ENCODE measurements at places on chromosomes 12 and 14.

DNA sequence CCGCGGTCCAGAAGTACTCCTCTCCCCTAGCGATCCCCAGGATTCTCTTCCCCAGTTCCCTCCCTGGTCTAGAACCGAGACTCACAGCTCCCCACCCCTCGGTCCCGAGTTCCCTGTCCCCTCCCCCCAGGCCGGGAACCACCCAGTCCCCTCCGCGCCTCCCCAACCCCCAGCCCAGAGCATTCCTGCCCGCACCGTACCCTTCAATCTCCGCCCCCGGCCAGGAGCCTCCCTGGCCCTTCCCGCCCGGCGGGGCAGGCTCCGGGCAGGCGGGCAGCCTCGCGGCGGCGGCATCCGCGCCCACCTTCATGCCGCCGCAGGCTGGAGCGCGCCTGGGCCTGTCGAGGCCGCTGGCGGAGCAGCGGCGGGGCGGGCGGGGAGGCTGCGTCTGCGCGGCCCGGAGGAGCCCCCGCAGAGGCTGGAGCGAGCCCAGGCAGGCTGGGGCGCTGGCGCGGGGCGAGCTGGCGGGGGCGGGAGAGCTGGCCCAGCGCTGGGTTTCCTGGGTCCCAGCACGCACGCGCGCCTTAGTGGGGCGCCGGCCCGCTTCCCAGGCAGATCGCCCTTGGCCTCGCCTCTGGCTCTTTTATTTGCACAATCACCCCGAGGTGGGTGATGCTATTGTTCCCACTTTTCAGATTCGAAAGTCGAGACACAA, 22.2 kb upstream of the GPR132 start:
- DNase-seq = no peak

- no peak for DNase-seq
Measured at GRCh38 chr12:47189728-47190127, 110.0 kb upstream of the AMIGO2 start.

- DNase-seq = no peak
Measured at GRCh38 chr12:39831587-39832315, 212.1 kb upstream of the ABCD2 start.

DNA sequence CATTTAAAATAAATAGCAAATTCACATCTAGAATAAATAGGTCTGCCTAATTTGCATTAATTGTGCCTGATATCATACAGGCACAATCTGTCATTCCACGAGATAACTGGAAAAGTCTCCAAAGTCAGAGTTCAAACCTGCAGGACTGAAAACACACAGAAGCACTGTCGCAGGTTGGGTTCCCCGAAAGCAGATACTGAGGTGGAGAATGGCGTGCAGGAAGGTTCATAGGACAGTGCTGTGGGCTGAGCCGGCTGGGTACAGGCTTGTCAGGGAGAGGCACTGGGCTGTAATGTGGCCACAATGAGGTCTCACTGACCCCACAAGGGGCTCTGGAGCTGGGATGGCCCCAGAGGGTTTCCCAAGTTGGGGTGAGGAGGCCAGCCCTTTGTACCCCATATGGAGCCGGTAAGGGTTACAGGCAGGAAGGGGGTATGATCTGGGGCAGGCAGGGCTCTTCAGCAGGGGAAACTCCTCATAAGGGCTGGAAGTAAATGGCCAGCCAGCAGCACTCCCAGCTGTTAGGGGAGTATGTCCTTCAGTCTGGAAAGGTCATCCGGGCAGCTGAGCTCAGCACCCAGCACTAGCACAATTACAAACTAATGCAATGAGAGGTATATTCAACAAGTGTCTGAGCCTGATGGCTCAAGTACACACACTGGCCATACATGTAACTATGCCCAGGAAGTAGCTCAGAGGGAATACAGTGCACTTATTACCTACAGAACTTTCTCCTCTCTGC, 68.5 kb downstream of the NT5DC3 start:
- DNase-seq = no peak

- peak; percentile 17 for DNase-seq
Measured at GRCh38 chr14:65101631-65102440, 481 bp downstream of the MAX start.

GRCh38 chr14:67683842-67684241, 9.4 kb upstream of the VTI1B start:
- DNase-seq = no peak

DNA sequence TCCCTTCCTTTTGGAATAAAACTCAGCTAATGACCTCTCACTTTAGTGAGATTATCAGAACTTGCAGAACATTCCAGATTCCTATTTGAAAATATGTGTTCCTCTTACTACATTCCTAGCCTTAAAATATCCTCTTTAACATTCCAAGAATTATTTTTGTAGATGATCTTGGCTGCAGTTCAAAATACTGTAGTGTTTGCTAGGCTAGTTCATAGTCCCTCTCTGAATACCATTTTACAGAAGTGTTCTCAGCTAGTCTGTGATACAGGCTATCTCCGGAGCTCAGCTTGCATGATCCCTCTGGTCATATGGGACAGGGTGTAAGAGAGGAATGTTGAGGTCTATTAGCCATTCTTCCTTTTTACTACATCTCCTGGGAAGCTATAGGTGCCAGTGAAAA, 17.6 kb upstream of the GPR33 start:
- no peak for DNase-seq

DNA sequence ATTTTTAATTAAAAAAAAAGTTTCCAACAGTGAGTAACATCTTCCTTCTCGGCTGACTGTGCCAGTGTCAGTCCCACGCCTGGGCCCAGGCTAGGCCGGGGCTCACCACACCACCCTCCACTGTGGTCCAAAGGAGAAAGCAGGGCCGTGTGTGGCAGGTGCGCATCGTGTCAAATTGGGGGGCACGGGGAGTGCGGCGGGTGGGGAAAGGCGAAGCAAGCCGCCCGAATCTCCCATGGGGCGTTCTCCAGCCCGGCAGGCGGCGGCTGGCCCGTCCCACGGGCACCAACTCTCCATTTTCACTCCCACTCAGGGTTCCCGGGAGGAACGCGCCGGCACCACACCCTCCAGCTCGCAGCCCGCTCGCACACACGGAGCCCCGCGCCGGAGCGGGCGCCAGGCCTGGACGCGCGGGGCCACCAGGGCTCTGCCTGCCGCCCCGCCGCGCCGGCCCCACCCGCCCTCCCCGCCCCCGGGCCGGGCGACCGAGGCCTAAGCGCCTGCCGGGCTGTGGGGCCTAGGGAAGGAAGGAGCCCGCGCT, 604 bp downstream of the EEA1 start:
- peak; percentile 21 for DNase-seq

DNA sequence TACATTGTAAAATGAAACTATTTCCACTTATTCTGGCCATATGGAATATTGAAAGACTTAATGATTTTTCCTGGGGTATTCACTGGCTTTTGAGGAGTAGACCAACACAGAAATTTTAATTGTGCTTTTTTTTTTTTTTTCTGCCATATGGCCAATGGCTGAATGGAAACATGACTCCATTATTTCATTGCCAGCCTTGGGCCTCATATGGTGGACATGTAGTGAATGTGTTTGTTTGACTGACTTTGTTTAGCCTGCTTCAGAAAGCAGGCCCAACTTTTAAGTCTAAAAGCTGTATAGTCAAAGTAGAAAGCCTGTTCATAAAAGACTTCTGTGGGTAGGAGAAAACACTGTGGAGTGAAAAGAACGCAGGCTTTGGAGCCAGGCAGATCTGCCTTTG, 2.4 kb downstream of the GNG2 start:
- no peak for DNase-seq

DNA sequence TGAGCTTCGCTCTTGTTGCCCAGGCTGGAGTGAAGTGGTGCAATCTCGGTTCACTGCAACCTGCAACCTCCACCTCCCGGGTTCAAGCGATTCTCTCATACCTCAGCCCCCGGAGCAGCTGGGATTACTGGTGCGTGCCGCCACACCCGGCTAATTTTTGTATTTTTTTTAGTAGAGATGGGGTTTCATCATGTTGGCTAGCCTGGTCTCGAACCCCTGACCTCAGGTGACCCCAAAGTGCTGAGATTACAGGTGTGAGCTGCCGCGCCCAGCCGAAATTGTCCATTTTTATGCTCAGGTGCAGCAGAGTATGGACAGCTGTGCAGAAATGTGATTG, 19.2 kb upstream of the CYP46A1 start:
- no peak for DNase-seq

GRCh38 chr14:77212943-77213678, 31.5 kb downstream of the TMEM63C start:
- DNase-seq = no peak

DNA sequence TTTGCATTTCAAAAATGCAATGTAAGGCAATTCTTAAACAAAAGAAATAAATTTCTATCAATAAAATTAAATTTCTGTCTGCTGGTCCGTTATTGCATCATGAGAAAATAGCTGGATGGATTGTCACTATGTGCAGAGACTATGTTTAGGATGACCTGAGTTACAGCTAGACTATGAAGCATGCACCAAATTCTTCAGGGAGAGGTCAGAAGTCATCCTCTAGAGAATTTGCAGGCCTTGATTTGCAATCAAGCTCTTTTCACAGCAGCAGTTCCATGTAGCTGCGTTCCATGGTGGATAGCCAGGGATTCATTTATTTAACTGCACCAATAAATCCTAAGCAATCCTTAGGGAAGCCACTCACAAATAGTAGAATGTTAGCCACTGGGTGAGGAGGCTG, 253.7 kb downstream of the MSRB3 start:
- no peak for DNase-seq

GRCh38 chr12:46900734-46901463, 75.1 kb upstream of the SLC38A4 start:
- no peak for DNase-seq

DNA sequence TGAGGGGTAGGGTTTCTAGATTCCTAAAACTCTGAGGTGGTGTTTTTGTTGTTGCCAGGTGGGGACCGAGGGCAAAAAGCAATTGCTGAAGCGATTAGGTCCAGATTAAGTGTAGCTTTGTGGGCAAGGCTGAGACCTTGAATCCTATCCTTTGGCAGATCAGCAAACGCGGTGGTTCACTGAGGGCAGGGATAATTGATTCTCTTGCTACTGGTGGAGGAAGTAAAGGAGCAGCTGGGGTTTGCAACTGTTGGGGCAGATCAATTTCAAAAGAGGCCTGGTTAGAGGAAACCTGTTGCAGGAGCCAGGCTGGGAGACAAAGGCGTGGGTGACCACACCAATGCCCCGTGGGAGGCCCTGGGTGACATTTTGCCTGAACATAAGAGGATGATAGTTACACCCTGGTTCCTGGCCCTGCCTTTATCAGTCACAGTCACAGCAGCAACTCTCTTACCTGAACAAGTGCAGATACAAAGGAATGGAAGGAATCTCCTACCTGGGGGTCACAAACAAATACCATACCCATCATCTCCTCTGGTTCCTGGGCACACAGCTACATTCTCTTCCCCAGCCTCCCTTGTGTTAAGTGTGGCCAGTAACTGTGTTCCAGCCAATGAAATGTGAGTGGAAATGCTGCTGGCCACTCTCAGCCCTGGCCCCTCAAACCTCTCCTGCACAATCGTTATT, 43.3 kb upstream of the RASSF3 start:
- no peak for DNase-seq

DNA sequence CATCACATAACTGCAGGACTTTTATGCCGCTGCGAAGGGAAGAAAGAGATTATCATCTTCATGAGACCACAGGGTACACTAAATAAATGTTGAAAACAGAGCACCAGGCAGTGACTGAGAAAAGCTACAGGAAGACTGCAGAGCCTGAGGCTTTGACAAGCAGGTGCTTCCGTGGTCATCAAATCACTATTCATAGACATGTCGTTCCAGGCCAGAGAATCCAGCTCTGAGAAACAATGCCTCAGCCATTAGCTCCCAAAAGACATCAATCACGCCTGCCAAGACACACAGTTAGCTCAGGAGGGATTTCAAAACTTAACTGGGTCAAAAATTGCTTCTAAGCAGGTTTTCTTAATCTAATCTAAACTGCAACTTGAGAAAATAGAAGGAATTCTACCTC, 47.2 kb upstream of the GARIN6 start:
- no peak for DNase-seq

GRCh38 chr12:46518169-46518568, 145.6 kb upstream of the SLC38A2 start:
- no peak for DNase-seq

DNA sequence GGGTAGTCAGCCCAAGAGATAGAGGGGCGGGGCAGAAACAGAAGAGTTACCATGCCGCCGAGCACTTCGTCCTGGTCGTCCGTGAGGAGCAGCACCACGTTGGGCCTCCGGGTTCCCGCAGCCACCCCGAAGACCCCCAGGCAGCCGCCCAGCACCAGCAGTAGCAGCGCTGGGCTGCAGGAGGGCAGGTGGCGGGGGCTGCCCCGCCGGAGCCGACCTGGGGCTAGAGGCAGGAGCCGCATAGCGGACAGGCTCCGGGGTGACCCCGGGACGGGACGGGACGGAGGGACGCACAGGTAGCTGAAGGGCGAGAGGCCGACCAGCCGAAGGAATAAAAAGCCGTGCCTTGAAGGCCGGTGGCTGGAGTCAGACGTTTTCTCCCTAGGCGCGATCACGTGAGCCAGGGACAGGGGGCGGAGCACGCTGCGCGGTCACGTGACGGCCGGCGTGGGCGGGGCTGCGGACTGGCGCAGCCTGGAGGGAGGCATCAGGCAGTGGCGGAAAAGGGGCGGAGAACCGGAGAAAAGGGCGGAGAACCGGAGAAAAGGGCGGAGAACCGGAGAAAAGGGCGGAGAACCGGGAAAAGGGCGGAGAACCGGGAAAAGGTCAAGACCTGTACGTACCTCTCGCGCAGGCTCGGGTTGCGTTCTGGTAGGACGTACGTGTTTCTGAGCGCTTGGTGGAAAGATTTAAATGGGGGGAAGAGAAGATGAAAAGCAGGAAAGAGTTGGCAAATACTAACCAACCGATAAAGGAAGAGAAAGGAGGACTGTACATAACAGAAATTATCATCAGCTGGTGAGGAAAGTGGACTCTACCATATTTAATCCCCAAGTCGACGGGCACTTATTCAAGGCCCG, at the start of gene GNS:
Gene GNS, minus strand, starts transcription at position 372 of the 860 bp plus-strand sequence. Its CDS starts 130 bp downstream, at position 242.
- DNase-seq = peak; percentile 96

DNA sequence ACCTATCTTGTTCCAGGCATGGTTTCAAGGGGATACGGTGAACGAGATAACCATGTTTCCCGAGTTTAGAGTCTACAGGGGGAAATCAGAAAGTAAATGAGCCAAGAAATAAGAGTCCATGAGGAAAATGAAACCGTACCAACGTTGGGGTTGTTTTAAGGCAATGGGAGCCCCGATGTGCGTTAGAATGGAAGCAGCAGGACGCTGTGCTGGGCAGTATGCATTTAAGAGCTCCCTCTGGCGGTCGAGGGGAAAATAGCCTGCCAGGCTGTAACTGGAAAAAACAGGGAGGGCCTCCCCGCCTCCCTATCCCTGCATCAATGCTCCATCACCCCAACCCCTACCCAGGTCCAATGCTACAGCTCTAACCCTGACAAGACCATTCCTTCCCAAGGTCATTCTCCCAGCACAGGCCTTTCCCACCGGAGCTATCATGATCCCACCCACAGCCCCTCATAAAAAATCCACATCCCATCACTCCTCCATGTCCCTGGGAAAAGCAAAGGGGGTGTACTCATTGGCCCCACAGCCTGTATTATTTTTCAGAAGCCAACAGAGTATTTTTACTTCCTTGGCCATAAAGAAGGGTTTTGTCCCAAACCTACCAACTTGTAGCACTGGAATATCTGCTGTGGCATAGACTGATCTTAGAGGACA, 226.3 kb upstream of the NOS1 start:
- no peak for DNase-seq

DNA sequence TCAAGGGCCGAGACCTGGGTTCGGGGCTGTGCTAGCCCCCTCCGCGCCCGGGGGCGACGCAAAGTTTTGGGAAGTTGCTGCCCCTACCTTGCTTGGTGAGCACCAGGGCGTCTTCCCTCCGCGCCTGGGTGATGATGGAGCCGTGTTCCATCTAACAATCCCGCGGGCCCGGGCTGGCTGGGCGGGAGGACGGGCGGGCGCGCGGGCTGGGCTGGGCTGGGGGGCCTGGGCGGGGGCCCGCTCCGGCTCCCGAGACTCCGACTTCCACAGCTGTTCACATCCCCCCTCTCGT, 298 bp downstream of the CTDSP2 start:
- peak; percentile 19 for DNase-seq

GRCh38 chr12:126107659-126108058, 1042.4 kb downstream of the AACS start:
- no peak for DNase-seq
